ENCODE measurements at places on chromosomes 1 and 21.

DNA sequence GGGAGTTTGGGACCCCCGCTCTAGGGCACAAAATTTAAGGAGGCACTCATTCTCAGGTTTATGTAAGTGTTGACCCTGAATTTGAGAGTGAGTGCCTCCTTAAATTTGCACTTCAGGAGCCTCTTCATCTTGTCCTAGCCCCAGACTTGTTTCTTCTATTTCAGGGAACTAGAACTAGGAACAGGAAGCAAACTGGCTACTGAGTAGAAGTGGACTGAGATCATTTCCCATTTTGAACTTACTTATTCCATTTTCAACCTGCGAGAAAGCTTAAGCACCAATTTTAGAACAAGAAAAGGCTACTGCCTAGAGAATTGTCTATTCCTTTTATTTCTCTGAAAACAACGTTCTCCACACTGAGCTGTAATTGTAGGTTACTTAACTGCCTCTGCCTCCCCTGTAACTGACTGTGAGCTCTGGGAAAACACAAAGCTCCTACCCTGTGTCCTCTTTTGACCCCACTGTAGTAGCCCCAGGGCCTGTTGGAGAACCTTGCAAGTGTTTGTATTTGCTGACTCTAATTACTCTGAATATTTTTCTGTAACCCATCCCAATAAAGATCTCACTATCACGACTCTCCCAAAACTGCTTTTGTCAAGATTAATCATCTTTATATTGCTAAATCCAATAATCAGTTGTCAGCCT, 2.5 kb downstream of the PPT1 start:
- peak; percentile 63 for DNase-seq

- no peak for DNase-seq
Measured at GRCh38 chr1:240646571-240647240, 34.8 kb upstream of the GREM2 start.

- DNase-seq, result no peak
Measured at GRCh38 chr1:71473331-71473730, 392.5 kb upstream of the ZRANB2 start.

- DNase-seq, result peak; percentile 59
Measured at GRCh38 chr1:150809651-150810050, 1.6 kb upstream of the CTSK start.

DNA sequence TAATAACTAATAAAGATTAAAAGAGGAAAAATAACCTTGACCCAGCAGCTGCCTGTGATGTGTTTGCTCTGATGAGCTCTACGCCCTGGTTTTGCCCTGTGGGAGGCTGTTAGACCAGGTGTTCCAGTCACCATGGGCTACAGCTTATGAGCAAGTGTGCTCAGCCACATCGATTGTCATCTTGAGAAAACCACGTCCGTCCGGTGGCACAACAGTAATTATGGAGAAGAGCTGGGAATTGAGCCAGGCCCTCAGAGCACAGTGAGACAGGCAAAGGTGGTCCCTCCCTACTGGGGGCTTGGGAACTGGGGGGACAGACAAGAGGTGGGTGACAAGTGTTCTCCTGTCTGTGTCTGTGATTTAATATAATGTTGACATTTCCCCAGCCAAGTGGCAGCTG, 420.5 kb downstream of the MATN1 start:
- no peak for DNase-seq

DNA sequence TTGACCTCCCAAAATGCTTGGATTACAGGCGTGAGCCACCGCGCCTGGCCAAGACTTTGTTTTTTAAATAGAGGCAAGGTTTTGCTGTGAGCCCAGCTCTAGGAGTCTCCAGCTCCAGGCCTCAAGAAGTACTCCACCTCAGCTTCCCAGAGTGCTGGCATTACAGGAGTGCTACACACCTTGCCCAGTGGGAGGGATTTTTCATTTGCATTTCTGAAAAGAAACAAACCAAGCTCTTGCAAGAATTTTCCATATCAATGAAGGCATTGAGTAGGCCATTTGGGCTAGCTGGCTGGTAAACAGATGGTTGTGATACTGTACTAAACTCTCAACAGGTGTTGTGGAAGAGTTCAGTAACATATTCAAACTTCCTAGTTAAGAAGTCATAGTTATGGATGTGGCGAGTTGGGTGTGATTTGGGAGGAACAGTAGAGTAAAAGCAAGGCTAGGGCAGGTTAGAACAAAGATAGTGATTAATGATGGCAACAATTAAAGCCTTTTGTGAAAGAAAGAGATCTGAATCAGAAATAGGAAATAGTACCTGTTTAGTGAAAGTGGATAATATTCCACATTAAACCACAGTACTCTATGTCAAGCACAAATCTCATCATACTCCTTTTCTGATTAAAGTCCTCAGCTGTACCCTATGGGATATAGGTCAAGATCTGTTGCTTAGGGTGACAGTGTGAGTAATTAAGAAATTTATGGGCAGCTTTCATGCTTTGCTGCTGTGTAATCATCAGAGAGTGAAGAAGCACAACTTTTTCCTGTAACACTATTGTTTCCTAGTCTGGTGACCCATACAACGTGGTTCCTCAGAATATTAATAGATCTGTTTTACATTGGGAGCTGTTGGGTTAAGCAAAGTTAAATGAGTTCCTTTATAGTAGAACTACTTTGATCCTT, 10.7 kb downstream of the AKIRIN1 start:
- peak; percentile 50 for DNase-seq

DNA sequence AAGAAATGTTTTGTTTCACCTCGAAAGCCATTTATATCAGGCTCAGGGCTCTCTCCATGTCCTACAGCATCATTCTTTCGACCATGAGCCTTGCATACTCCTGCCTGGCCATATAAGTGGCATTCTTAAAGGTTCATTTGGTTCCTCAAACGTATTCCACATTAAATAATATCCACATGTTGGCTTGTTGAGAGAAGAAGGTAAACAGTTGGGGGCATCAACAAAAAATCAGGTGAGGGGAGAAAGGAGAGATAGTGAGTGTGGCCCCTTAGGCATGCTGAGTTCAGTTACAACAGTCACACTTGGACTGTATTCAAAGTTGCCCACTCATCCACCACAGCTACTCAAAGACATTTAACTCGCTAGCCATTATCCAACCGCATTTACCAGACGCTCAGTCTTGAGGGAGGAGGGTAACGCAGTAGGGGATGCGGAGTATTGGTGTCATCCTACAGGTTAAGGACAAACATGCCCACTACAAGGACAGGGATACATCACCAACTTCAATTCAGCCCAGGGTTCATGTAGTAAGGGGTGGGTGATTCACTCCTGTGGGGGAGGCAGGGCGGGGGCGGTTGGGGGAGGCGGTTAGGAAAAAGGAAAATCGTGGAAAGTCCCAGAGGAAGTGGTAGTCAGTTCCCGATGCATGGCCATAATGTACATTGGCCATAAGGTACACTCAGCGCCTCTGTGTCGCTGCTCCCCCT, 1.4 kb downstream of the ZNF697 start:
- peak; percentile 71 for DNase-seq

DNA sequence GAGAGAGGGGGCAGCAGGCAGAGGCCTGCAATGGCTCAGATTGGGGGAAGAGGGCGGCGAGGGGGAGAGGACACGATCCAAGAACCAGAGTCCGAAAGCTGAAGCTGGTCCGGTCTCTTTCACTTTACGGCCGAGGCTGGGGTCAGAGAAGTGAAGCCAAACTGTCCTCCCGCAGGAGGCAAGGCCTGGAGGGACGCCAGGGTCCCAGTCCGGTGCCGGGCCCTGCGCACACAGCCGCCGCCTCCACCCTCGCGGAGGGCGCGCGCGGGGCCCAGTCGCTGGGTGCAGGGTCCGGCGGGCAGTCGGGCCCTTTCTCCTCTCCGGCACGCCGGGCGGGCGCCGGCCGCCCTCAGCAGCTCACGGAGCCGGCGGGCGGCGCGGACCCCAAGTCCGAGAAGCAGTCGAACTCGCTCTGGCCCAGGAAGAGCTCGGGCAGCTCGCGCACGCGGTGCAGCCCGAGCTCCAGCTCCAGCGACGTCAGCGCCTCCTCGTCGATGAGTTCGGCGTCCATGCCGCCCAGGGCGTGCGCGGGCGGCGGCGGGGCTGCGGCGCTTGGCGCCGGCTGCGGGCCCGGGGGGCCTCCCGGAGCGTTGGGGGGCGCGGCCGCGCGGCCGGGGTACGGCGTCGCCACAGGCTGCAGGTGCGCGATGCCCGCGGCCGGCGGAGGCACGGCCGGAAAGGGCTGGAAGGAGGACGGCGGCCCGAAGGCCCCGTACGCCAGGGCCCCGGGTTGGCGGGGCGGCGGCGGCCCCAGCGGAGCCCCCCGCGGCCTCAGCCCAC, 749 bp downstream of the CITED4 start:
- peak; percentile 57 for DNase-seq

DNA sequence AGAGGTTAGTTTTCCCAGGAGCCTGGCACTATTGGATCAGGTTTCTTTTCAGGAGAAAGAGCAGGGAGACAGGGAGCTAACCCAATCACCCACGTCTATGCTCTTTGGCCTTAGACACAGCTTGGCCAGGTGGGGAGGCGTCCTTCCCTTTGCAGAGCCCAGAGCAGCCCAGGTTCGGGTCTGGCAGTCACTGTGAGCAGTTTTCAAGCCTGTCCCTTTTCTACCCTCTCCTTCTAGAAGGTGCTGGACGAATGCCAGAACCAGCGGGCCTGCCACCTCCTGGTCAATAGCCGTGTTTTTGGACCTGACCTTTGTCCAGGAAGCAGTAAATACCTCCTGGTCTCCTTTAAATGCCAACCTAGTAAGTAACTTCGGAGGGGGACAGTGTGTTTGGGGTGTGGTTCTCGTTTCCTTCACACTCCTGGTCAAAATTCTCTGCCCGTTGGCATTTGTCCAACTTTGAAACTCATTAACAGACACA, 44.9 kb downstream of the EVA1C start:
- DNase-seq, result no peak

DNA sequence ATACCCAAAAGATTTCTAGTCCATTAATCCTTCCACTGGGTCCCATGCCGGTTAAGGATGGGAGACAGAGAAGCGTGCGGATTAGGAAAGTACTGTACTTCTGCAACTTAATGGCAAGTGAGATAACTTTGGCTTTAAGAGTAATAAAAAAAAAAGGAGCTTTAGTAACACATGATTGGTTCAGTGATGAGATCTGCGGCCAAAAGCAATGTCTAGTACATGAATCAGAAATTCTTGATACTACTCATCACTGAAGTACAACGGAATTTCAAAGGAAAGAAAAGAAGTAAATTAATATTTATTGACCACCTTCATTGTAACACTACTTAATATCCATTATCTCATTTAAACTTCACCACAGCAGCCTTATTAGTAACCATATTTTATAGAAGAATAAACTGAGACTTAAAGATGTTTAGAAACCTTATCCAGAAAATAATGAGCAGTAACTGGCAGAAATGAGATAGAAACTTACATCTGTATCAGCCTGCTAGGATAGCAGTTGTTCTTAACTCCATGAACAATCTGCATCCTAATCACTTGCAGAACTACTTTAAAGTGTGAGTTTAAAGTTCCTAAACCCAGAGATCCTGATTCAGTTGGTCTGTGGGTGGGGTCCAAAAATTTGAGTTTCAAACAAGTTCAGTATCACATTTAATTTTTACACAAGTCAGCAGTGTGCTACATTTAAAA, 14.1 kb upstream of the NUF2 start:
- DNase-seq, result no peak
